ENCODE measurements at places on chromosomes 3 and 15.

DNA sequence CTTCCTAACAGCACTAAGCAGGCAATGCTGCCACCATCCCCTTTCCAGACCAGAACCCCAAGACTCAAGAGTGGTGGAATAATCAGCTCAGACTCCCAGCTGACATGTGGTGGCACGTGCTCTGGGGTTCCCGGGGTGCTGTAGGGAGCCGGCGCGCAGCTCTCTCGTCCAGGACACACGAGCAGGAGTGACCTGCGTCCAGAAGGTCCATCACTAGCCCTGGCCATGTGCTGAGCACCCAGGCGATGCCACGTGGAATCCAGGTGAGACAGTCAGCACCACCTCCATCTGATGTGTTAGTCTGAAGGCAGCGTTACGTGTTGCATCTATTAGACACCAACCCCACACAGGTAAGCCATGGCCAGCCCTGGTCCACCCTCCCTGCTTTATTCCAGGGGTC lies 78.2 kb downstream of the VGLL4 start:
- no peak for DNase-seq

DNA sequence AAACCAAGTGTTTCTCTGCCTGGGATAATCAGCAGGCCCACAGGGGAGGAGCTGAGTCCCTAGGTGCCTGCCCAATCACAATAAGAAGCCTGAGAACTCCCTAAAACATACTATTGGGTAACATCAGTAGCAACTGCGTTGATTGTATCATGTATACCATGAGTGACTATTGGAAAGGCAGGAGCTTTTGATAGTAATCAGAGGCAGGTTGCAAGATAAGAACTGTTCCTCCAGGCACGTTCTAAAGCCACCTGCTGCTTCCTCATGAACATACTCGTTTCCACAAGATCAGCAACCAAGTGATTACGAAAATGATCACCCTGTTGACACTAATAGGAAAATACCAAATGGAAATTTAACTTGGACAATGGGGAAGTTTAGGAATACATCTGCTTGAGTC lies 6.7 kb downstream of the MYLK start:
- DNase-seq, result no peak

GRCh38 chr15:41971089-41971894 lies 1.1 kb downstream of the EHD4 start:
- peak; percentile 77 for DNase-seq

- no peak for DNase-seq
Measured at GRCh38 chr3:1469248-1469647, 376.4 kb downstream of the CNTN6 start.

GRCh38 chr3:70728311-70728710 lies 415.9 kb upstream of the MDFIC2 start:
- no peak for DNase-seq

DNA sequence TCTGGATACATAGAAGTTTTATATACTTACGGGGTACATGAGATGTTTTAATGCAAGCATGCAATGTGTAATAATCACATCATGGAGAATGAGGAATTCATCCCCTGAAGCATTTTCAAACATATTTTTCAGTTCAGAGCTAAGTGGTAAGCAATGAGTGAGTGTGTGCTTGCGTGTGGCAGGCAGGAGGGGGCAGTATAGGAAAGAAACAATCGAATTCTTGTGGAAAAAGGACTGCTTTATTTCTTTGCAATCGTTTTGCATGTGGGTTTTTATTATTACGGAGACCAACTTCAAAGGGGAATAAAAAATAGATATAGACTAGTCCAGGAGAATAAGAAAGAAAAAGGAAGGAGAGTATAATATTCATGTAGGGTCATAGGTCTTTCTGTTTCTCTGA lies 271.6 kb downstream of the CHL1 start:
- no peak for DNase-seq

GRCh38 chr3:41863024-41863423 lies 98.9 kb downstream of the ULK4 start:
- no peak for DNase-seq

DNA sequence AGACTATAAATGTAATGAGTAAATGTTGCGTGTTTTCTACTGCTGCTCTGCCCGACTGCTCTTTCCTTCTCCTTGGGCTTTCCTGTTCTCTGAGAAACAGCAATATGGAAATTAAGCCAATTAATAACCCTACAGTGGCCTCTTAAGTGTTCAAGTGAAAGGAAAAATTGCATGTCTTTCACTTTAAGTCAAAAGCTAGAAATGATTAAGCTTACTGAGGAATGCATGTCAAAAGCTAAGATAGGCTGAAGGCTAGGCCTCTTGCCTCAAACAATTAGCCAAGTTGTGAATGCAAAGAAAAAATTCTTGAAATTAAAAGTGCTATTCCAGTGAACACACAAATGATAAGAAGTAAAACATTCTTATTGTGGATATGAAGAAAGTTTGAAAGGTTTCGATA lies 55.0 kb downstream of the ATP2C1 start:
- DNase-seq, result no peak

- DNase-seq, result no peak
Measured at GRCh38 chr3:170154569-170155143, 26.9 kb downstream of the PHC3 start.

- no peak for DNase-seq
Measured at GRCh38 chr3:33030246-33030645, 66.7 kb downstream of the GLB1 start.

- no peak for DNase-seq
Measured at GRCh38 chr3:161890147-161890625, 393.6 kb downstream of the OTOL1 start.

DNA sequence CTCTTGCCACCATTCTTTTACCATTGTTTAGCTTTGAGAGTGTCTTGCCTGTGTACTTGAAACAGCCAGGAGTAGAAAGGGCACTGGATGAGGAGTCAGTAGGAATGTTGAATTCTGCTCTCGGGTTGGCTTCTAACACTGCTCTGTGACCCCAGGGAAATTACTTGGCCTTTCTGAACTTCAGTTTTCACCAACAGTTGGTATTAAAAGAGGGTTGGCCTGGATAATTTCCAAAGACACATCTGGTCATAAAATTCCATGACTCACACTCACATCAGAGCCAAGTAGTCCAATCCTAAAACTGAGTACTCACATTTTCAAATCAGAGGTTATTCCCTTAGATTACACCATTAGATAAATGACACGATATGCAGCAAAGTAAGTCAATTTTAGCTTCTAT lies 141.6 kb downstream of the ECT2 start:
- no peak for DNase-seq
